Calu3 (cell line): ENCODE measurements at places on chromosomes 6 and 20. TPM values are rescaled to one million over a fixed set of nuclear protein-coding genes. Genes with fewer than 3 reads are reported as not detected.
A peak's percentile ranks its signal among the peaks of the same experiment; 100 is the strongest.

- H3K36me3 ChIP-seq, result peaks cover 6% of the 10 kb centered on the region
- no peaks in the 10 kb centered on the region for H3K27me3 ChIP-seq
- DNase-seq, result no peak
Measured at GRCh38 chr6:75770844-75771243, 21.8 kb downstream of the MYO6 start.

- no peak overlapping the region for H3K4me3 ChIP-seq
- no peaks in the 10 kb centered on the region for H3K4me1 ChIP-seq
- no peak overlapping the region for H3K27ac ChIP-seq
- H3K27me3 ChIP-seq, result no peaks in the 10 kb centered on the region
- no peaks in the 10 kb centered on the region for H3K36me3 ChIP-seq
Measured at GRCh38 chr6:128899341-128900050, 16.6 kb downstream of the LAMA2 start.

Gene RAMACL
- total RNA-seq, result 1.3 and 2.2 TPM in 2 replicates

GRCh38 chr6:113329942-113330635 lies 527.1 kb upstream of the MARCKS start:
- H3K4me3 ChIP-seq, result no peak overlapping the region
- no peaks in the 10 kb centered on the region for H3K27me3 ChIP-seq
- no peaks in the 10 kb centered on the region for H3K4me1 ChIP-seq
- DNase-seq, result no peak
- H3K27ac ChIP-seq, result no peak overlapping the region

GRCh38 chr20:33839591-33839990 lies 28.4 kb downstream of the CHMP4B start:
- peaks cover 89% of the 10 kb centered on the region for H3K4me1 ChIP-seq
- H3K27ac ChIP-seq, result no peak overlapping the region
- H3K27me3 ChIP-seq, result no peaks in the 10 kb centered on the region
- peaks cover 23% of the 10 kb centered on the region for H3K36me3 ChIP-seq
- no peak for DNase-seq
- H3K4me3 ChIP-seq, result no peak overlapping the region

Gene MLIP
- 0.81 and 1.4 TPM in 2 replicates for total RNA-seq

DNA sequence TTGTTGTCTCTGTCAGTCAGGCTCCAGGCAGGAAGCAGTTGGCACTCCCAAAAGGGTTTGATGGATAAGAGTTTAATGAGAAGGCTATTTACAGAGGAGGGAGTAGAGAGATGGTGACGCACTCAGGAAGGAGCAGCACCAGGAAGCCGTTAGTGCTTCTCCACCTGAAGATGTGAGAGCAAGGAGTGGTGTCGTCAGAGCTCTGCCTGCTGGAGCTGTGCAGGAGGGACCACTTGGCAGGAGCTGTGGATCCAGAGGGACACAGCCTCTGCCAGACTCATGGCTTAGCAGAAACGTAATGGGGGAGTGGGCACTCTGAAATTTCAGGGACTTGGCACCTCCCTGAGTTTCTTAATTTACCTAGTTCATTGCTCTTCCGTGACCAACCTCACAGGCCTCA lies 16.8 kb downstream of the DAAM2 start:
- no peaks in the 10 kb centered on the region for H3K36me3 ChIP-seq
- no peaks in the 10 kb centered on the region for H3K4me1 ChIP-seq
- DNase-seq, result no peak
- peaks cover 67% of the 10 kb centered on the region for H3K27me3 ChIP-seq
- H3K27ac ChIP-seq, result no peak overlapping the region

GRCh38 chr6:160348223-160349019 lies at the start of gene SLC22A3:
Gene SLC22A3 (plus strand): TSS chr6:160348378. CDS start chr6:160348420, 42 bp downstream.
- DNase-seq, result peak; percentile 58
- peaks cover 16% of the 10 kb centered on the region for H3K4me1 ChIP-seq
- peak within 1 kb of the TSS; percentile 83 for H3K4me3 ChIP-seq
- H3K27ac ChIP-seq, result peak within 1 kb of the TSS; percentile 73

- peaks cover 31% of the 10 kb centered on the region for H3K4me1 ChIP-seq
- H3K36me3 ChIP-seq, result peaks cover 6% of the 10 kb centered on the region
- H3K27ac ChIP-seq, result no peak overlapping the region
- no peaks in the 10 kb centered on the region for H3K27me3 ChIP-seq
Measured at GRCh38 chr6:80637312-80637711, 530.8 kb downstream of the BCKDHB start.

GRCh38 chr6:168097621-168098430 lies 18.8 kb upstream of the FRMD1 start:
- peaks cover 4% of the 10 kb centered on the region for H3K36me3 ChIP-seq
- no peak for DNase-seq
- no peaks in the 10 kb centered on the region for H3K4me1 ChIP-seq
- no peak overlapping the region for H3K4me3 ChIP-seq

Gene SLC25A27
- total RNA-seq, result 5.4 and 8.8 TPM in 2 replicates

Gene SRMS
- total RNA-seq, result not detected in 2 replicates

Gene CCN6
- total RNA-seq, result not detected in 2 replicates

Gene MYLK4
- total RNA-seq, result 0.73 TPM in 2 replicates

Gene SLC22A1
- 4.5 and 5.0 TPM in 2 replicates for total RNA-seq

DNA sequence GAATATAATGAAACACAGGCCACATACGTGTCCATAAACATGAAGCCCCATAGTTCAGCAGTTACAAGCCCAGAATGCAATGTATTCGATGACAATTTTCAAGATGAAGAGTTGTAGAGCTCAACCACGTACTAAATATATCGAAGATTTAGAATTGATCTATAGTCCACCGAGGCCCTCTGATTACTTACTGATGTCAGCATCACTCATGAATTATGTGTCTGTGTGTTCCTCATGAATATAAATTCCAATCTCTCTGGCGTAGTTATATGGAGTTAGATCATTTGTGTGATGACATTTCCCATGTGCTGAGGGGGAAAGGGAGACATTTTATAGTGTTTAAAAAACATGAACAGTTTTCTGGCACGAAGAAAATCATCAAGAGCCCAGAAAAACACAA lies 97.5 kb downstream of the PFDN4 start:
- no peaks in the 10 kb centered on the region for H3K36me3 ChIP-seq
- H3K27me3 ChIP-seq, result no peaks in the 10 kb centered on the region
- DNase-seq, result no peak

Gene PDYN
- not detected in 2 replicates for total RNA-seq

DNA sequence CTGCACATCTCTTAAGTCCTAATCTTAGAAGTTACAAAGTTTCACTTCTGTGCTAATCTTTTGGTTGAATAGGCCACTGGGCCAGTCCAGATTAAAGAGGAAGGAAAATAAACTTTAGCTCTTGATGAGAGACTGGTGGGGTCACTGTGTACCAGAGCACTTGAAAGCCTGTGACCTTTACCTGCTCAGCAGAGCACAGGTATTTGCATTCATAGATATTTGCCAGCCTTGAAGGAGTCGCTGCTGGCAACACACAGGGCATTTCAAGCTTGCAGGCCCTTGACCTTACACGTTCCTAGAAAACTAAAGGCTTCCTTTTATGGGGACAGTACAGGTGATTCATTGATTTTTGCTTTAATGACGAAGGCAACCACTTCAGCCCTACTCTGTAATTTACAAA lies 108.4 kb upstream of the SLC22A23 start:
- no peaks in the 10 kb centered on the region for H3K36me3 ChIP-seq
- no peak overlapping the region for H3K4me3 ChIP-seq
- H3K27ac ChIP-seq, result no peak overlapping the region
- peaks cover 22% of the 10 kb centered on the region for H3K27me3 ChIP-seq

GRCh38 chr20:48538856-48539255 lies 288.9 kb downstream of the PREX1 start:
- peak overlapping the region; percentile 79 for H3K27ac ChIP-seq
- H3K4me3 ChIP-seq, result peak overlapping the region; percentile 24

Gene HLA-DQB1
- 139 and 190 TPM in 2 replicates for total RNA-seq

DNA sequence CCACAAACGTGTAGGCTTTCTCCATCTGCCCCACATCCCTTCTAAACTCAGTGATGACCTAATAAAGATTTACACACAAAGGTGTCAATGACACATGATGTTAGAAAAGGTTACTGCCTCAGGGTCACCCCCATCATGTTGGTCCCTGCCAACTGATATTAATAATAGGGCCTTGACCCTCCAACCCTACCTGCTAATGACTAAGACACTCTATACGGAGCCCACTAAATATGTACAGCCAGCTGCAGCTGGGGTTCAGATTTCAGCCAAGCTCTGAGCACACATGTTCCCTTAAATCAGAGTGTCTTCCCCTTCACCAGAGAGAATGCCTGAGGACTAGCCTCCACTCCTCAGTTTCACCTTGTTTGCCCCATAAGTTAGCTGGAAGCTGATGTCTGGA lies 67.4 kb upstream of the SNRPB2 start:
- no peaks in the 10 kb centered on the region for H3K36me3 ChIP-seq
- H3K27ac ChIP-seq, result no peak overlapping the region
- H3K27me3 ChIP-seq, result no peaks in the 10 kb centered on the region
- no peak for DNase-seq
- no peak overlapping the region for H3K4me3 ChIP-seq

GRCh38 chr6:9316831-9317230 lies 881.5 kb upstream of the SLC35B3 start:
- DNase-seq, result no peak
- H3K4me1 ChIP-seq, result no peaks in the 10 kb centered on the region
- no peaks in the 10 kb centered on the region for H3K36me3 ChIP-seq

Gene PSMB1
- total RNA-seq, result 151 and 156 TPM in 2 replicates

Gene MTFR2
- 7.0 and 7.7 TPM in 2 replicates for total RNA-seq

GRCh38 chr6:158519761-158520160 lies 40.1 kb upstream of the TMEM181 start:
- no peak for DNase-seq
- no peaks in the 10 kb centered on the region for H3K36me3 ChIP-seq
- H3K4me1 ChIP-seq, result peaks cover 9% of the 10 kb centered on the region
- H3K27me3 ChIP-seq, result no peaks in the 10 kb centered on the region
- no peak overlapping the region for H3K27ac ChIP-seq

GRCh38 chr6:50990750-50991446 lies 172.2 kb downstream of the TFAP2B start:
- H3K27me3 ChIP-seq, result no peaks in the 10 kb centered on the region
- no peak overlapping the region for H3K4me3 ChIP-seq
- no peaks in the 10 kb centered on the region for H3K36me3 ChIP-seq

Gene HRH3
- total RNA-seq, result not detected in 2 replicates

GRCh38 chr20:54649511-54649962 lies 174.1 kb downstream of the DOK5 start:
- no peak overlapping the region for H3K4me3 ChIP-seq
- H3K4me1 ChIP-seq, result peaks cover 8% of the 10 kb centered on the region
- peaks cover 56% of the 10 kb centered on the region for H3K27me3 ChIP-seq

GRCh38 chr6:26029857-26030653 lies 57.2 kb upstream of the HFE start:
- H3K36me3 ChIP-seq, result peaks cover 89% of the 10 kb centered on the region
- peak overlapping the region; percentile 100 for H3K27ac ChIP-seq
- DNase-seq, result no peak
- peaks cover 13% of the 10 kb centered on the region for H3K27me3 ChIP-seq
- H3K4me1 ChIP-seq, result peaks cover 90% of the 10 kb centered on the region
- H3K4me3 ChIP-seq, result peak overlapping the region; percentile 88

DNA sequence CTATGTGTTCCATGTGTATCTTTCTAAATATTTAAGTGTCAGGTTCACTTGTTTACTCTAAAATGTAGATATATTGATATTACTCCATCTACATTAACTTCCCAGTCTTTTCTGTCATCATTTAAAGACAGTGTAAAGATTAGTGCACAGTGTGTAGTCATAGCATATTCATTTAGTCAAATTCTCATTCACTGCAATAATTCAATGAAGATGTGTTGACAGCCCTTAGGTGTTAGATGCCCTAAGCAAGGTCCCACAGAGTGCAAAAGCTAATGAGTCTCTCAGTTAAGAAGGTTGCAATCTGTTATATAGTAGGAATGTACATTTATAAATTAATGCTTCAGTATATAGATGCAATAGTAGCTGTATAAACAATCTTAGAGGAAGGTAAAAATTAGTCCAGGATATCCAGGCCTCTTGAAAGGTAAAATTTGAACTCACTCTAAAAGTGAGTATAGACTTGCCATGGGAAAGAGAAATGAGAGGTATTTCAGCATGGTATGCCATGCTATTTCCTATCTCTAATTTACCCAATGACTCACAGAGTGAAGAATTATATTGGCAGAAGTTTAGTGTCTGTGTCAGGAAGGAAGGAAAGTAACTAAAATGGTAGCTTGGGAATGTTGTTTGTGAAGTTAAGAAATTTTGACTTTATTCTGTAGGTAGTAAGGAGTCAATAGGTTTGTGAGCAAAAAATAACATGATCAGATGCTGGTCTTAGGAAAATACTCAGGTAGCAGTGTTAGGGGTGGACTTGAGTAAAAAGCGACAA lies 969.9 kb upstream of the CITED2 start:
- H3K36me3 ChIP-seq, result no peaks in the 10 kb centered on the region
- H3K27me3 ChIP-seq, result no peaks in the 10 kb centered on the region
- peak overlapping the region; percentile 12 for H3K27ac ChIP-seq

- H3K36me3 ChIP-seq, result no peaks in the 10 kb centered on the region
- no peak overlapping the region for H3K27ac ChIP-seq
- no peak overlapping the region for H3K4me3 ChIP-seq
- peaks cover 13% of the 10 kb centered on the region for H3K4me1 ChIP-seq
- DNase-seq, result no peak
- H3K27me3 ChIP-seq, result no peaks in the 10 kb centered on the region
Measured at GRCh38 chr20:44597516-44597915, 15.1 kb downstream of the PKIG start.

Gene DOP1A
- 23.7 and 24.4 TPM in 2 replicates for total RNA-seq

Gene SSTR4
- total RNA-seq, result not detected in 2 replicates

Gene ENPP5
- total RNA-seq, result 17.3 and 18.7 TPM in 2 replicates

DNA sequence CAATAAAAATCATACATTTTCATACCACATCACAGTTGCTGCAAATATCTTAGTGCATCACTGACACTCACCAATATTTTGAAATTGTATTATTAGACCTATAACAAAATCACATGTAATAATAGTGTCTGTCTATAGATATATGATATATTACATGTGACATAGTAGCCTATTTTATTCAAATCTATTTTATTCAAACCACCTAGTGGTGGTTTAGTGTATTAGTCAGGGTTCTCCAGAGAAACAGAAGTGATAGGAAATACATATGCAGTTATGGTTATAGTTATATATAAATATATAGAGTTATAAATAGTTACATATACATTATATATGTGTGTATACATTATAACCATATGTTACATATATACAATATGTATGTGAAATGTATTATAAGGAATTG lies 366.5 kb upstream of the ARID1B start:
- no peaks in the 10 kb centered on the region for H3K4me1 ChIP-seq
- H3K4me3 ChIP-seq, result no peak overlapping the region
- DNase-seq, result no peak
- H3K36me3 ChIP-seq, result no peaks in the 10 kb centered on the region
- no peaks in the 10 kb centered on the region for H3K27me3 ChIP-seq

DNA sequence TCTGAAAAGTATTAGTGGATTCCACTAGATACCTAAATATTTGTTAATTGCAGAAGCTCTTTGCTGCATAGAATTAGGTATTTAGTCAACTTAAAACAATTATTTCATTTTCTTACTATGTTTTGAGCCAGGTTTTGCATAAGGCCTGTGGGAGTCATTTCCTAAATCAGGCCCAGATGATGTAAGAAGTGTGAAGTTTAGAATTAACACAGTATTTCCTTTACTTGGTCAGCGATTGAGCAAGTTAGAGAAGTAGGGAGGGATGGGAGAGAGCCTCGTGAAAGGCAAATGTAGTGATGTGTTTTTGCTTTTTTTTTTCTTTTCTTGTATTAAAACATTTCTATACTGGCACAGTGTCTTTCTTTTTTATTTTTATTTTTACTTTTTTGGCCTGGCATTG lies 711.1 kb downstream of the HDGFL1 start:
- H3K36me3 ChIP-seq, result no peaks in the 10 kb centered on the region
- H3K4me1 ChIP-seq, result no peaks in the 10 kb centered on the region
- no peak for DNase-seq

Gene HCRTR2
- not detected in 2 replicates for total RNA-seq

Gene NMBR
- not detected in 2 replicates for total RNA-seq

- H3K27me3 ChIP-seq, result no peaks in the 10 kb centered on the region
- H3K4me1 ChIP-seq, result peaks cover 85% of the 10 kb centered on the region
- peak overlapping the region; percentile 97 for H3K27ac ChIP-seq
- H3K36me3 ChIP-seq, result peaks cover 74% of the 10 kb centered on the region
- peak overlapping the region; percentile 54 for H3K4me3 ChIP-seq
- DNase-seq, result peak; percentile 93
Measured at GRCh38 chr20:47319517-47320252, 36.8 kb downstream of the ZMYND8 start.

Gene HLA-DMA
- total RNA-seq, result 98.0 and 104 TPM in 2 replicates
